ENCODE measurements at places on chromosomes 13 and 19.

GRCh38 chr19:46365561-46365960 lies 18.7 kb downstream of the PPP5C start:
- DNase-seq = no peak

DNA sequence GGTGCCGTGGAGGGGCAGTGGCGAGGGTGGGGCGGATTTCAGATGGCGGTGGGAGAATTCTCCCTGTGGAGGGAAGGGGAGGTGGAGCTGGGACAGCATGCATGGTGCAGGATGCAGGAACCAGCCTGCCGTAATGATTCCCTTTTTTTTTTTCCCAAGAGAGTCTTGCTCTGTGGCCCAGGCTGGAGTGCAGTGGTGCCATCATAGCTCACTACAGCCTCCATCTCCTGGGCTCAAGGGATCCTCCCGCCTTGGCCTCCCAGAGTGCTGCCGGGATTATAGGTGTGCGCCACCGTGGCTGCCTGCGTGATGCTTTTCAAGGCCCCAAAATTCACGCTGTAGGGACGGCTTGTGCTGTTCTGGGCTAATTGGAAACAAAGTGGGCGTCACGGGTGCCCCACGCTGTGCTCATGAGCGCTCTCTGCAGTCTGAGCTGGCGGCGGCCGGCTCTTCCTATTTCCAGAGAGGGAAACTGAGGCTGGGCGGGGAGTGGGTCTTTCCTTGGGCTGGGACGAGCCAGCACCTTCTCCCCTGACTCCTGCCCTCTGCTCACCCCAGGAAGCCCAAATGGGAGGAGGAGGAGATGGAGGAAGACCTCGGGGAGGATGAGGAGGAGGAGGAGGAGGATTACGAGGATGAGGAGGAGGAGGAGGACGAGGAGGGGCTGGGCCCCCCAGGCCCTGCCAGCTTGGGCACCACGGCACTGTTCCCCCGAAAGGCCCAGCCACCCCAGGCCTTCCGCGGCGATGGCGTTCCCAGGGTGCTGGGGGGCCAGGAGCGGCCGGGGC lies 6.2 kb downstream of the ARID3A start:
- DNase-seq = no peak

GRCh38 chr13:47459512-47459911 lies 541.6 kb downstream of the SUCLA2 start:
- DNase-seq = no peak

- DNase-seq = no peak
These were observed 9.8 kb downstream of the GJA3 start for GRCh38 chr13:20151016-20151415.

DNA sequence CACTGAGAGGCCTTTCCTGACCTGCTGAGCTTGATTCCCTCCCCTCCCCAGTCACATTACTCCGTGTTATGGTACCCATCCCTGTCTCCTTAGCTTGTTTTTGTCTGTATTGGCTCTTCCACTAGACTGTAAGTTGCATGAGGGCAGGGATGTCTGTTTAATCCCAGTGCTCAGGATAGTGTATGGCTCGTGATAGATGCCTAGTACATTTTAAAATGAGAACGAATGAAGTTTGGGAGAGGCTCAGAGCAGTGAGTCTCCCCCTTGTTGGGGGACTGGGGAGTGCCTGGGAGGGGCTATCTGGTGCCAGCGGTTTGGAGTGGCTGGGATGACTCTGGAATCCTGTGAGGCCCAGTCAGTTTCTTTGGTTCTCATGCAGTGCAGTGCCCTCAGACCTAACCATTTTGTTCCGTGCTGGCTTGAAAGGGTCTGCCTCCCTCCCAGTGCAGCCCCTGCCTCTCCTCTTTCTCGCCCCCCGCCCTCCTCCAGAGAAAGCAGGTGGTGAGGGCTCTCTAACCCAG lies 35.5 kb downstream of the ACTN4 start:
- no peak for DNase-seq

GRCh38 chr13:18212873-18213272 lies 968.8 kb downstream of the TUBA3C start:
- DNase-seq = no peak

DNA sequence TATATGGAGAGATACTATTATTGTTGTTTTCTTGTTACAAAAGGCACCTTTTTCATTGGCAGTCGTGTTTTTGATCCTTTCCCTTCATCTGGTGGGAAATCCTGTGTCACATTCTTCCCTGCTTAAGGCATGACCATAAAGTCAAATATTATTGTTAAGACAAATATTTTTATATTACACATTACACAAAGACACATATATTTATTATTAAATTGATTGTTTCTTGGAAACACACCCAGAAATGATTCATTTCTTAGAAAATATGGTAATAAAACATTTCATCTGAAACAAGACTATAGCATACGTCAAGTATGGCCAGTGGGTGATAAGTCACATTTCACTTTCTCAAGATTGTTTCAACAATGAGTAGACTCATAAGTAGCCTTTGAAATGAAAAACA lies 77.3 kb downstream of the KCTD12 start:
- no peak for DNase-seq

- DNase-seq = no peak
These were observed 95.5 kb downstream of the OXGR1 start for GRCh38 chr13:96898646-96899254.

DNA sequence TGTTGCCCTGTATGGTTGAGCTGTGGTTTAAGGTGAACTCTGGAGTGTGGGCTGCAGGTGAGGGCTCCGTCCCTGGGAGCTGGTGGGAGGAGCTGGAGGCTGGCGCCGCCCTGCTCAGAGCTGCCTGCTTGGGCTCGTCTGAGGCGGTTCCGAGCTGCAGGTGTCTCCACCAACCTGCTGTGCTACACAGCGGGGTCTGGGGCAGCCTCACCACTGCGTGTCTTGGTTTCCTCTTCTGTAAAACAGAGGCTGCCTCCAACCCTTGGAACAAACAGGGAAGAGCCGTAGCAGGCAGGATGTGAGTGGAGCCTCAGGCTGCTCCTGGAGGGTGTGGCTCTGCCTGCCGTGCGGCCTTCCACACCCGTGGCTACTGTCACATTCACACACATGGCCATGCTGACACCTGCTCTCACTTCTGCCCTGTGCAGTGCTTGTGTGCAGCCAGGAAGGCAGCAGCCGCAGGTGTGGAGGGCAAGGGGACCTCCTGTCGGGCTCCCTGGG lies 21.4 kb downstream of the NAXD start:
- DNase-seq = no peak

DNA sequence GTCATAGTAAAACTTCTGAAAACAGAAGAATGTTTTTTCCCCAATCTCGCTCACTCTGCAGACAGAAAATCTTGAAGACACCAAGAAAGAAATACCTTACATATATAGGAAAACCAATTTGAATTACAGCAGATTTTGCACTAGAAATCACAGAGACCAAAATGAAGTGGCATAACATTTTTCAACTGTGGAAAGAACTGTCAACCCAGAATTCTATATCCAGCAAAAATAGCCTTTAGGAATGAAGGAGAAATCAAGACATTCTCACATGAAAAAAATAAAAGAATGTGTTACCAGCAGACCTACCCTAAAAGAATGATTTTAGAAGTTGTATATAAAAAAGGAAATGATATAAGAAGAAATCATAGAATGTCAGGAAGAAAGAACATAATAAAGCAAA lies 28.7 kb downstream of the CCDC122 start:
- no peak for DNase-seq

- no peak for DNase-seq
These were observed 15.5 kb upstream of the ZNF835 start for GRCh38 chr19:56687031-56687430.

- no peak for DNase-seq
These were observed 40.8 kb upstream of the IGSF23 start for GRCh38 chr19:44572581-44572900.

DNA sequence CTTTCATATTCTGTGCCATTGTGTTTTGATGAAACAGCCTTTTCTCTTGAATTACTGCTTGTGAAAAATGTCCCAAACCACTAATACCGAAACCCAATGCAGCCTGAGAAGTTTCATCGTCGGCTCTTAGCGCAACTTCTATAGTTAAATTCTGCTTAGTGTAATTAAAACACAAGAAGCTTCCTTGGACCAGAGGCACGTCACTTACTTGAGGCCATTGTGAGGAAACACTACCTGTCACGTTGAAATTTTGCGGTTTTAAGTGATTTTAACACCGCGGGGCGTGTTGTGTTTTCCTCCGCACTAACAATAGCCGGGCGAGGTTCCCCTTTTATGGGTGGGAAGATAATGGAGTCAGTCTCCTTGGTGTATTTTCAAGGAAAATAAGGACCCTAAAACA lies 70.9 kb downstream of the GGACT start:
- DNase-seq = no peak

DNA sequence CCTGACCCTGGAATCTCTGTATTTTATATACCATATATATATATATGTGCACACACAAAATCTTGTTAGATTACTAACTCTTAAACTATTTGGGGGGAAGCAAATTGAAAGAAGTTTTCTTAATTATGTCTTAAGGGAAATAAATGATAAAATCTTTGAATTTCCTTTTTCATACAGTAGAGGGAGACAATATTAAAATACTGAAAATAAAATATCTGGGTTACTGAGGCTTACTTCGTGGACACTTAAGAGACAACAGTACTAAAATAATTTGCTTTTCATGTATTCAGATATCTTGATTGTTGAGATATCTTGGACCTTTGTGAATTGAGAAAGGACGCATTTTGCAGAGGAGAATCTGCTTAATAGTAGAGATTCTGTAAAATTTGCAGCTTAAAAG lies 17.0 kb downstream of the SUGT1 start:
- DNase-seq = no peak

DNA sequence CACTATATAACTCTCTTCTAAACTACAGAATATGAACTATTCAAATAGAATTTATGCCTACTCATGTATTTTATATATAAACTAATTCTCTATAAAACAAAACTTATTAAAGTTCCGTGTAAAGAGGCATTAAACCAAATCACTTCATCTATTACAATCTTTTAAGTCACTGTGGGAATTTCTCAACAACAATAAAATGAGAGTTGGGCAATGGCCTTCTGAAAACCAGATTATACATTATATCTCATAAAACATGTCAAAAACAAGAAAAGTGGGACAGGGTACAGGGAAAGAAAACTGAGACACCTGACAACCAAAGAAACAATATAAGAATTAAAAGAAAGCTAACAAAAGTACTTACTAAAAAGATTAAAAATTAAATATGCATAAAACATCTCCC lies 145.2 kb downstream of the DIAPH3 start:
- DNase-seq = no peak

DNA sequence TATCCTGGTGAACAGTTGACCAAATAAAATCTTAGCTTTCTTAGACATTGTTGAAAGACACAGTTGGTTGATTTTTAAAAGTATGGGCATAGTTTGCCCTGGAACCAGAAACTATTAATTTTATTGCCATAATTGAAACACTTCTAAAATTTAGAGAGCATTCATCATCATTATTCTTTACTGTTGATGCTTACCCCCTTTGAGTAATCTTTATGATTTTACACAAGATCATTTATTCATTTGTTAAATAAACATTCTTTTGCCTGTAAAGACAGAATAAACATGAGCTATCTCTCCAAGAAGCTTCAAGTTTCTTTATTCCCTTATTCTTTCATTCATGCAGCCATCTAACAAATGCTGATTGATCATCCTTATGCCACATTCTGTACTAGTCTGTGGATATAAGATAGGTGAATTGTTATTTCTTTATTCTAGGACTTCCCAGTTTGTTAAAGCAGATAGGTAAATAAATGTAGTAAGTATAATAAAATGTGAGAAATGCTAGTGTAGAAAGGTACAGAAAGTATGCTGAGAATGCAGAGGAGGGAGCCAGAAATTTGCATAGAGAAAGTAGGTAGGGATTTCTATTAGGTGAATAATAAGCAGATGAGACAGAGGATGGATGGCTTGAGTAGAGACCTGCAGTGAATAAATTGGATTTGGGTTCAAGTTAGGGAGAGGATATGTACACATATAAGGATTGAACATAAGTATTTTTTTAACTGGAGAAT lies 8.2 kb downstream of the SERTM1 start:
- no peak for DNase-seq

DNA sequence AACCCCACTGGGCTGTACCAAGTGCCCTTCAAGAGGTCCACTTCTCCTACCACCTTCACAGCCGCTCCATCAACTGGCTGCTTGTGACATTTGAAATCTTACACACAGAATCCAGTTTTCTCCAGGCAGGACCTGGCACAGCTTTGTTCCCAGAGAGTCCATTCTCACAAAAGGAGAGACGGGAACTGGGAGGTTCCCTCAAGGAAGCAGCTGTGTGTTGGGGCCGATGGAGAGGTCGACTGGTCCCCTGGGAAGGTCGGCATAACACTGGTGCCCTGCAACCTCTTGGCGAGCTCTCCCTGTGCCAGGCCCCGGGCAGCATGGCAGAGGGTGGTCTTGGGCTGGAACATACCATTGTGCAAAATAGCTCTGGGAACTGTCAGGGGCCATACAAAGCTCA lies 21.5 kb downstream of the ELL start:
- no peak for DNase-seq

- no peak for DNase-seq
These were observed 296.5 kb downstream of the NDFIP2 start for GRCh38 chr13:79777504-79777903.

GRCh38 chr13:79966059-79966458 lies 374.9 kb downstream of the SPRY2 start:
- DNase-seq = no peak

DNA sequence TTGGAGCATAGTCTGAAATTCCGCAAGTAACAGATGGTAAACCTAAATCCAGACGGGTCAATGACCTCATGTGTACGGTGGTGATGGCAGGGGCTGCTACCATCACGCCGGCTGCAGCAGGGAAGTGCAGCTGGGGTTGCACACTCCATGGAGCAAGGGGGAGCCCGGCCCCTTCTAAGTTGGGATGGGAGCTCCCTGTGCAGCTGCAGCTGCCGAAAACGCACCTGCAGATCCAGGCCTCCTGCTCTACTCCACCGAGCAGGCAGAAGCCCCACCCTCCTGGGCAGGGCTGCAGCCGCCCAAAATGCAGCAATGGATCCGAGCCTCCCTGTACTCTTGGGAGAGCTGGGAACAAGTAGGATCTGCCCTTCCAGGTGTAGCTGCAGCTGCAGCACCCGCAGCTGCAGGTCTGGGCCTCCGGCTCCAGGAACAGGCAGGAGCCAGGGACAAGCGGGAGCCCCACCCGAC lies 25.5 kb downstream of the KBTBD6 start:
- no peak for DNase-seq

GRCh38 chr19:57037556-57037955 lies 82.2 kb upstream of the USP29 start:
- no peak for DNase-seq

GRCh38 chr13:58882516-58882915 lies 1251.0 kb downstream of the PCDH17 start:
- no peak for DNase-seq

- DNase-seq = no peak
These were observed 690 bp upstream of the B3GNT8 start for GRCh38 chr19:41427647-41428480.

- no peak for DNase-seq
These were observed 13.6 kb upstream of the SHC2 start for GRCh38 chr19:474126-475078.

GRCh38 chr13:113297370-113298042 lies 467 bp downstream of the LAMP1 start:
- DNase-seq = no peak

GRCh38 chr13:39527961-39528660 lies 74.9 kb downstream of the LHFPL6 start:
- no peak for DNase-seq

- DNase-seq = no peak
These were observed 82.2 kb downstream of the ATP11A start for GRCh38 chr13:112771877-112772538.

Data from SIG-M5 (cell line).